ENCODE measurements at places on chromosomes 2 and 18.

GRCh38 chr2:105626212-105626965, 118.3 kb upstream of the NCK2 start:
- no peak for DNase-seq

DNA sequence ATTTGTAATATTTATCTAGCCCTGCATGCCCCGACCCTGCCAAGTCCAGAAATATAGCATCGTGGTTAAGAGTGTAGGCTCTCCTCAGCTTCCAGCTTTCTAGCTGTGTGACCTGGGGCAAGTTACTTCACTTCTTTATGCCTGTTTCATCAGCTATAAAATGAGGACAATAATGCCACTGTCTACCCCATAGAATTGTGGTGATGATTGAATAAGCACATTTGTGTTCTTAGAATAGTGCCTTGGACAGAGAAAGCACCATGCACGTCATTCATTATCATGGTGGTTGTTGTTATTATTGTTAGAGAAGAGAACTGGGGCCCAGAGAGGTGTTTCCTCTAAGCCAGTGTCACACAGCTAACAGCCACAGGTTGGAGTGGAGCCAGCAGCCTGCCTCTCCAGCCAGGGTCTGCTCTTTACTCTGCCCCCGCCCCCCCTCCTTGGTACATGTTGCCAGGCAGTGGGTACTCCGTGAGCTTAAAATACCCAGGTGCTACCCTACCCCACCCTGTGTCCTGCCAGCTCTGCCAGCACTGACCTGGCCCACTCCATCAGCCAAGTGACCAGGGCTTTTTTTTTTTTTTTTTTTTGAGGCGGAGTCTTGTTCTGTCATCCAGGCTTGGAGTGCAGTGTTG, 202.1 kb downstream of the CTIF start:
- DNase-seq: no peak

DNA sequence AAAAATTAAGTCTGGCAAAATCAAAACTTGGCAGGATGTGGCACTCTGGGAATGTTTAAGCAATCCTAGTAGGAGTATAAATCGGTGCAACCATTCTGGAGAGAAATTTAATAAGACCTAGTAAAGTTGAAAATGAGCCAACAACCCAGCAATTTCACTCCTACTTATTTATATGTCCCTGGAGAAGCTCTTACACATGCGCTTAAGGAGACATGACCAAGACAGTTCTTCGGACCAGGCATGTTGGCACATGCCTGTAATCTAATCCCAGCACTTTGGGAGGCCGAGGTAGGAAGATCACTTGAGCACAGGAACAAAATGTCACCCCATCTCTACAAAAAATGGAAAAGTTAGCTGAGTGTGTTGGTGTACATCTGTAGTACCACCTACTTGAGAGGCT, 374.6 kb upstream of the LYPD1 start:
- no peak for DNase-seq

GRCh38 chr18:47036927-47037578, 1.6 kb upstream of the ELOA2 start:
- DNase-seq: no peak

- no peak for DNase-seq
Measured at GRCh38 chr2:206474099-206474498, 30.8 kb downstream of the ADAM23 start.

DNA sequence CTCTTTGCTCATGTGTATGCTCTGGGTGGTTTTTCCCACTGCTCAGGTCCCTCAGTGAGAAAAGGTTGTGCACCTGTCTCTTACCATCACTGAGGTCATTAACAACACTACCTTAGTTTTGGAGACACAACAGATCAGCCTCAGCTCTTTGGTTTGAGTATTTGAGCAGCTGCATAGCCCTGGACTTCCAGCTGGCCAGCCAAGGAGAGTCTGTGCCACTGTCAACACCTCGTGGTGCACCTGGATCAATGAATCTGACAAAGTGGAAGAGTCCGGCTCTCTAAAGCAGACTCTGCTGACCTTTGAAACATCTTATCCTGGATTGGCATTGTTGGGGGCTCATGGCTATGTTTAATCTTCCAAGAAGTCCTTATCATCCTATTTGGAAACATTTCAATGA, 30.0 kb downstream of the SERPINB8 start:
- DNase-seq: no peak

GRCh38 chr2:172437419-172438341, 10.3 kb downstream of the ITGA6 start:
- DNase-seq: no peak

GRCh38 chr18:24502667-24503523, 42.5 kb downstream of the HRH4 start:
- no peak for DNase-seq

- no peak for DNase-seq
Measured at GRCh38 chr2:79640001-79640400, 127.2 kb downstream of the CTNNA2 start.

GRCh38 chr18:13456736-13457271, 238.2 kb downstream of the LDLRAD4 start:
- no peak for DNase-seq

- no peak for DNase-seq
Measured at GRCh38 chr2:197259470-197259999, 51.0 kb downstream of the ANKRD44 start.

GRCh38 chr2:49226360-49226759, 72.0 kb upstream of the FSHR start:
- DNase-seq: no peak

DNA sequence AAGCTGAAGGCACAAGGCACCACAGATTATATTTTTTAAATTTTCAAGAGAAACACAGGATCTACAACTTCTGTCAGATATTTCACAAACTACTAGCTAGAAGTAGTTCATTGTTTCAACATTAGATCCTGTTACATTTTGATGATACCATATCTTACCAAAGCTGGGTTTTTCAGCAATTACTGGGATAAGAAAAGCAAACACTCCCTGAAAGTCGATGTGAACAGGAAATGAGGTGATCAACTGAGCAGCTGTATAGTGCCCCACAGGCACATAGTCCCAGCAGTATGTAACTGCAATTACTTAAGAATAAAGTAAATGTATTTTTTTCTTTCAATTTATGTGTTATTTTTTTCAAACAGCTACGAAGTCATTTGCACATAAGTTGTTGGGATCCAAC, 103.5 kb downstream of the DNER start:
- no peak for DNase-seq

- DNase-seq: no peak
Measured at GRCh38 chr2:45729753-45730512, 78.5 kb downstream of the PRKCE start.

GRCh38 chr2:159880729-159881128, 82.7 kb upstream of the CD302 start:
- DNase-seq: no peak

- DNase-seq: no peak
Measured at GRCh38 chr2:134630504-134631159, 88.2 kb downstream of the TMEM163 start.

GRCh38 chr18:36127836-36128529, 1.2 kb downstream of the SLC39A6 start:
- DNase-seq: no peak

- no peak for DNase-seq
Measured at GRCh38 chr2:33810046-33810835, 211.1 kb upstream of the FAM98A start.

DNA sequence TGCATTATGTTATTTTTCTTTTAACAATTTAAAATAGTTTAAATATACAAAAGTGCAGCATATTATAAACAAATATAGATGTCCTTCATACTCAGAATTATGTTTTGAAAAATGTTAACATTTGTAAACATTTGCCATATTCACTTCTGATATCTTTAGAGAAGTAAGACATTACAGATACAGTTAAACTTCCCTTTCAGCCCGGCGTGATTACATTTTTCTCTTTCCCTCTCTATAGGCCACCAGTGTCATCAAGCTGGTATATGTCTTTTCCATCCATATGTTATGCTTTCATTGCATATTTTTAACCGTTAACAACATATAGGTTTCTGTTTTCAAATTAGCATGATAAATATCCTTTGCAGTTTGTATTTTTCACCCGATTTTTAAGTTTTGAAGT, 27.1 kb downstream of the TTC39C start:
- no peak for DNase-seq

GRCh38 chr2:59744436-59744835, 809.0 kb downstream of the BCL11A start:
- no peak for DNase-seq

- no peak for DNase-seq
Measured at GRCh38 chr2:223648755-223649154, 46.6 kb upstream of the SCG2 start.

DNA sequence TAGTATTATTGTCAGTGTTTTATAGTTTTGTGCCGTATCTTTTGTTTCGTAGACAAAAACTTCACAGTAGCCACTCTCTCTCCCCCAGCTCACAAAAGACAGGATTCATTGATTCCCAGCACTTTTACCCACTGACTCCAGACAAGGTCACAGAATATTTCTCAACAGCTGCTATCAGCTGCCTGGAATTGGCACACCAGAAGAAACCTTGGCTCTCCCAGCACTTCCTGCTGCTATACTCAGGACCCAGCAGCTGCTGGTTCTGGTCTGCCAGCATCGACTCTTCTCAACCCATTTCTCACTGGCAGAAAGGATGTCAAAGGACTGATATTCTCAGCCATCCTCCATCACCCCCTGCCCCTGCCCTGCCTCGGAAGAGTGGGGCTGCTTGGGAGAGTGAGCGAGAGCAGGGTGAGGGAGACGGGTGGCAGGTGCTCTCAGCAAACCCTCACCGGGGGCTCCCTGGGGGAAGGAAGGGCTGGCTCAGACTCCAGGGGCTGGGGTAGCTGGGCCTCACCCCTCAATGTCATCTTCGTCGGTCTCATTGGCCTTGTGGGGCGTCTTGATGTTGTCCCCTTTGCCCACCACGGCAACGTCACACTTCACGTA, 6.1 kb upstream of the OTOF start:
- no peak for DNase-seq

GRCh38 chr2:235897992-235898391, 270.2 kb downstream of the GBX2 start:
- no peak for DNase-seq

DNA sequence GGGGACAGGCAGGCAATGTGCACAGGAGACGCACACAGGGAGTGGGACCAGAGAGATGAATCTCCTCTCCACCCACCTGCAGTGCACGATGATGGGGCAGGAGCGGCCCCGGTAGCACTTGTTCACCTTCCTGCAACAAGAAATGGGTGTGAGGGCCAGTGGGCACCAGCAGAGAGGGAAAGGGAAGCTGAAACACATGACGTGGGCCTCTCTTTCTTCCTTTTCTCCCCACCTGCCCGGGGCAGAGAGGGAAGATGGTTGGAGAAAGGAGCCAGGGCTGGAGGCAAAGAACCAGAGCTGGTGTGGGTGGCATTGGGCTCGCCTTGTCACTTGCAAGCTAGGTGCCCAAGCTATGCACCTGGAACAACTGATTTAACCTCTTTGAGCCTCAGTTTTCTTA, 12.2 kb downstream of the DNAJB2 start:
- no peak for DNase-seq

GRCh38 chr2:143451642-143452281, 322.5 kb downstream of the ARHGAP15 start:
- DNase-seq: no peak

- DNase-seq: no peak
Measured at GRCh38 chr2:113135317-113135716, 7.9 kb downstream of the IL1RN start.

GRCh38 chr2:105301646-105302045, 27.9 kb downstream of the TGFBRAP1 start:
- no peak for DNase-seq

- no peak for DNase-seq
Measured at GRCh38 chr18:21444465-21445212, 155.9 kb downstream of the ESCO1 start.

- DNase-seq: no peak
Measured at GRCh38 chr2:210577263-210578071, 21.1 kb downstream of the CPS1 start.

GRCh38 chr2:179954026-179954425, 53.1 kb downstream of the CWC22 start:
- no peak for DNase-seq

DNA sequence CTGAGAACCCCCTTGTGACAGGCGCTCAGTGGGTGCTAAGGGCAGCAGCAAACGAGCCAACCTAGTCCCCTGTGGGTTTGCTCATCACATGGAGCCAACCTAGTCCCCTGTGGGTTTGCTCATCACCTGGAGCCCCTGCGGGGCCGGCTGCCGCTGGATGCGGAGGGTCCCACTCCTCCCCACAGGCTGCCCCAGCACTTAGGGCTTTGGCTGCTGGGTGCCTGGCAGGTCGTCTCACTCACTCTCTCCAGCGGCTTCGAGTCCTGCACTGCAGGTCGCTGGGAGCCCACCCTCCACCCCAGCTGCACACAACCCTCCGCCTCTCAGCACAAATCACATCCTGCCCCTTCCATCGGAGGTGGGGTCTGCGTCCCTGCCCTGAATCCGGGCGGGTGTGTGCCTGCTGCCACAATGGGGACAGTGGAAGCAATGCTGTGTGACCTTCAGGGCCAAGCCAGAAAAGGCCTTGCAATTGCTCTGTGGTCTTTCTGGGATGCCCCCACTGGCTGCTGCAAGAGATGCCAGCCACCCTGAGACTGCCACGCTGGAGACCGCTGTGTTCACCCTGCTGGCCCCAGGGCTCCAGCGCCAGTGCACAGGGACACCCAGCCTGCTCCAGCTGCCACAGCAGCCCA, 248.1 kb upstream of the SALL3 start:
- DNase-seq: no peak

DNA sequence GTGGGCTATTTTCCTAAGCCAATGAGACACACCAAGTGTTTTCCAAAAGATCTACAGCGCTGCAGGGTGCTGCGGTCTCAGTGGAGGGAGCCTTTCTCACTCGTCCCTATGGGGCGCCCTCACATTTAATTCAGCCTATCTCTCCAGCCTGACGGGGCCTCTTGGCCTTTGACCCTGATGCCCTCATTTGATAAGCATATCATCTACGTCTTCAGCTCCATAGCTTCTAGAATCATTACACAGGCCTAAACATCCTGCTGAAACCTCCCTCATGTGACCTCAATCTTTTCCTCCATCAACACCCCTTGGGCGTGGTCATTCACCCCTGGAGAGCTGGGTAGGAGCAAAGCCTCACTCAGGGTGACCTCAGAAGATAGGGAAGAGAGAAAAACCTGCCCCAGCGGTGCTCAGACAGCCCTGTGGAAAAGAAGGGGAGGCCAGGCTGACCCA, 57.4 kb downstream of the CYP26B1 start:
- DNase-seq: no peak

- DNase-seq: no peak
Measured at GRCh38 chr18:79975043-79975442, 10.6 kb downstream of the HSBP1L1 start.

Data from ascending aorta (tissue), 2 donors.